ENCODE measurements at places on chromosomes 3 and 15. TPM values are rescaled to one million over a fixed set of nuclear protein-coding genes. Genes with fewer than 3 reads are reported as not detected.

GOLGA8T gene
- 0.47 TPM for total RNA-seq

- DNase-seq, result no peak
Measured at GRCh38 chr3:67723863-67724262, 69.5 kb upstream of the SUCLG2 start.

DNA sequence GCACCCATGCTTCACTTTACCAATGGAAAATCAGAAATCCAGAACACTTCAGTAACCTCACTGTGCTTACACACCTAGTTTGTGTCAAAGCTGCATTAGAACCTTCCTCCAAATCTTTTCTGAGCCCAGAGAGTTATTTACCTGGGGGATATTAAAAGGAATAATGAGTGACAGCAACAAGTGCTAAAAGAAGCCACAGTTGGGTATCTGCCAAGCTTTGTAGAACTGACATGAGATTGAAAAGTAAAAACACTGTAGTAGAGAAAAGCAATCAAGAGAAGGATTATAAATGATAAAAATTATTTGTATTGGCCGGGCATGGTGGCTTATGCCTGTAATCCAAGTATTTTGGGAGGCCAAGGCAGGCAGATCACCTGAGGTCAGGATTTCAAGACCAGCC lies 8.8 kb upstream of the TBC1D23 start:
- no peak for DNase-seq

GRCh38 chr3:52121813-52122212 lies 32.4 kb downstream of the POC1A start:
- no peak for DNase-seq

GRCh38 chr3:84881288-84881687 lies 77.5 kb upstream of the CADM2 start:
- no peak for DNase-seq

GRCh38 chr3:173266441-173266840 lies 125.4 kb upstream of the SPATA16 start:
- no peak for DNase-seq

DNA sequence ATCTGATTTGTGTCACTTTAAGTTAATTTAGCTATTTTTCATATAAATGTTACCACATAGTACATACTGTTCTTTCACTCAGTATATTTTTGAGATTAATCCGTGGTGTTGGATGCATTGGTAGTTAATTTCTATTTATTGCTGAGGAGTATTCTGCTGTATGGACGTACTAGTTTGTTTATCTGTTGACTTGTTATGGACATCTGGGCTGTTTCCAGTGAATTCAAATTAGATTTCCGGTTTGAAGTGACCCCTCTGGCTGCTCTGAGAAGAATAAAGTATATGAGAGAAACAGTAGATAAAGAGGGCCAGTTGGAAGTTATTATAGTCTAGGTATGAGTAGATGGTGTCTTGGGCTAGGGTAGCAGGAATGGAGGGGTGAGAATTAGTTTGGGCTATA lies 15.6 kb downstream of the KAT2B start:
- no peak for DNase-seq
